Jurkat, Clone E6-1 (cell line): ENCODE measurements at places on chromosomes 3 and 15.

GRCh38 chr3:158911586-158911985 lies 109.7 kb downstream of the MFSD1 start:
- DNase-seq = no peak

- no peak for DNase-seq
Observed at GRCh38 chr3:42721690-42722089, 19.1 kb upstream of the HHATL start.

DNA sequence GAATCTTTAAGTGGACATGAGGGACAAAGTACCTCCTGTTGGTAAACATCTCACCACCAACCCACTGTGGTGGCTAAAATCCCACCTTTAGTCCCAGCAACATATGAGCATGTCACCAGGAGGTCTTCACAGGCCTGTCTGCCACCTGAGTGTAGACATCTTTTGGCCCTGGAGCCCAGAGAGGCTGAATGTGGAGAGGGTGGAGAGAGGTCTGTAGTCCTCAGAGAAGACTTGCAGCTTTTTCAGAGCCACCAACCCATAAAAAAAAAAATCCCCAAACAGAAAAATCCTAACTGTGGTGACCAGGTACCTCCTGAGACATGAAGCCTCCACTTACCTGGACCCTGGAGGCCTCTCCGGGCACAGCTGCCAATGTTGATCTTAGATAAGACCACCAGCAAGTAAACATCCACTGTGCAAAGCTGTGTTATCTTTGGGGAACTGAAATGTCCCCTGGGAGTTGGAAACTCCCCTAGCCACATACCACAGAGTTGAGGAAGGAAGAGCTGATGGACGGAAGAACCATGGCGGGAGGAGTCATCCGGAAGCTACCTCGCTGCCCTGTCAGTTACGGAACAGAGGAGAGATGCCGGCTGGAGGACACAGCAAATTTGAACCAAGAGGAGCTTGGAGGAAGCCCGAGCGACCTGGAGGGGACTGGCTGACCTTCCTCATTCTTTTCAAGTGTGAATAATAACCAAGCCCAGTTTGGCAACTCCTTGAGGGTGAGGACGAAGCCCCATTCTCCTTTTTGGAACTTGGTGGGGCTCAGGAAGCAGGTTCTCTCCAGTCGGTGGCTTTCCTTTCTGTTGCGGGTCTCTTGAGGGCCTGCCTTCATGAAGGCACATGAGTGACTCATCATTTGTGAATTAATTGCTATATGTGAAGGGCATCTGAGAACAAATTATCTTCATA lies at the start of gene GHRL:
Gene GHRL (minus strand): TSS at position 443 of the 915 bp plus-strand sequence. CDS start 2,767 bp downstream, outside the sequence.
- no peak for DNase-seq

DNA sequence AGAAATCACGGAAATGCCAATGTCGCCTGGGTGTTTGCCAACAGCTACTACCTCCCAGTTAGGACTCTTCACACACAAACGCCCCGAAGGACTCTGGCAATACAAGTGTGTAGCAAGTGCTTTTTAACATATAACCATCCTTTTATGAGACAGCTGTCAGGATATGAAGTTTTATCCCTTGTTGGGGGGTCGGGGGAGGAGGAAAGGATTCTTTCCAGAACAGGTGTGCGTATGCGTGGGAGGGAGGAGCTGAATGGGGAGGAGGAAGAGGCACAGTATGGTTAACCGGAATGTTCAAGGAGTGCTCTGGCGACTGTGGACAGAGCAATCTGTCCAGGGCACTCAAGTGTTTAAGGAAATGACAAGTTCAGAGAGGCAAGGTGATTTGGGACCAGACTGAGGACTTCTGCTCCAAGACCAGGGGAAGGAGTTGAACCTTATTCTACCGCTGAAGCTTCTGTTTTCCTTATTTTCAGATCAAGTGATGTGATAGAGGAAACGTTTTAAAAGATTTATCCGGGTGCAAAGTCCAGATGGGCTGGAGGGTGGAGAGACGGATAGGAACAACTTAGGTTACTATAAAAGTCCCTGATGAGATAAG lies 1.3 kb downstream of the TSPAN3 start:
- no peak for DNase-seq

GRCh38 chr15:33194704-33195670 lies at the start of gene FMN1:
Gene FMN1, minus strand, starts transcription at chr15:33194714. Its CDS starts 39,800 bp downstream, at chr15:33154914.
- peak; percentile 32 for DNase-seq
